ENCODE measurements at places on chromosomes 11 and 22.
A peak's percentile ranks its signal among the peaks of the same experiment; 100 is the strongest.

GRCh38 chr11:898540-899190 is 11.9 kb downstream of the CHID1 start:
- DNase-seq: no peak

DNA sequence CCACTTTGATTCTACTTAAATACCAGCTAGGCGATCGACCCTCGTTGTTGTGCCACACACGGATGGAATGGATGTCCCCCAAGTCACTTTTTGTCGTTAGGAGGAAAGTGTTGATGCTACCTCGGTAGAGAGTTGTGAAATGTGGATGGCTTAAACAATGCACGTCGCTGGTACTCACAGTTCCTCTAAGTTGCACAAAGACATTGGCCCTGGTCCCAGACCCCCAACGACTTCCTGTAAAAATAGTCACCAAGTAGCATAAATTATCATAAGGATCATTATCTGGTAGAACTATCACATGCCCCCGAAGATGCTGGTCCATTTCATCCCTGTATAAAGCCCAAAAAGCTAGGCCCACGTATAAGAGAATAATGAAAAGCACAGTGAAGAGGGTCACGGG is 3.8 kb downstream of the PKDREJ start:
- no peak for DNase-seq

GRCh38 chr11:7414973-7415817 is 70.1 kb upstream of the OLFML1 start:
- DNase-seq: no peak

DNA sequence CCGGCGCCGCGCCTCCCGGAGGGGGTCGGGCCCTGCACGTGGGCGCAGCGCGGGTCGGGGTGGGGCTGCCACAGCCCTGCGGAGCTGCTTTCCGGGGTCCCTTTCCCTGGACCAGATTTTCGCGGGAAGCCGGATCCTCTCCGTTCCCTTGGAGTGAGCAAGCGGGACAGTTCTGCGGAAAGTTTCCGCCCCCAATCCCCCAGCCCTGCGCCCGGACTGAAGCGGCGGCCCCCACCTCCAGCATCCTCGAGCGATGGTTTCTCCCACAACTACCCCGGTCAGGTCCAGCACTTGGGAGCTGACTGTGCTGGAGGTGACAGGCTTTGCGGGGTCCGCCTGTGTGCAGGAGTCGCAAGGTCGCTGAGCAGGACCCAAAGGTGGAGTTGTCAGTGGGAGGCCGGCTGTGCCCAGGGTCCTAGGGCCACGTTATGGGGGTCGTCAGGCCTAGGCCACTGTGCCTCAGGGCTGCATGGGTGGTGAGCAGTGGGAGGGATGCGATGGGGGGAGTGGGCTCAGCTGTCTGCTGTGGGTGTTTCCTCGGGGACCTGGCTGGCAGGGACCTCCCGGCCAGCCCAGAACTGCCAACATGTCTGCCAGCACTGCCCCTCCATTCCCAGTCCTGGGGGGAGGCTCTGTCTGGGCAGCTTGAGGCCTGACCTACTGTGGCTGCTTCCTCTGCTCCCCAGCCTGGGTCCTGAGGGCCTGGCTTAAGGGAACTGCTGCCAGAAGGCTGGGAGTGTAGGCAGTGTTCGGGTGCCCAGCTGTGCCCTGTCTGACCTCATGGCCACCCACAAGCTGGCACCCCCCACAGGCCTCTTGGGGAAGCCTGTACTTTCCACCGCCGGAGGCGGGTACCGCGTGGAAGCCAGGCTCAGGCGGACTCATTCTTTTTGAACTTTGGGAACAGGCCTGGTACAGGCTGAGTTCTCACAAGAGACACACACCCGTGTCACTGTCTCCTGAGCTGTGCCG is 726 bp downstream of the ST3GAL4 start:
- no peak for DNase-seq

DNA sequence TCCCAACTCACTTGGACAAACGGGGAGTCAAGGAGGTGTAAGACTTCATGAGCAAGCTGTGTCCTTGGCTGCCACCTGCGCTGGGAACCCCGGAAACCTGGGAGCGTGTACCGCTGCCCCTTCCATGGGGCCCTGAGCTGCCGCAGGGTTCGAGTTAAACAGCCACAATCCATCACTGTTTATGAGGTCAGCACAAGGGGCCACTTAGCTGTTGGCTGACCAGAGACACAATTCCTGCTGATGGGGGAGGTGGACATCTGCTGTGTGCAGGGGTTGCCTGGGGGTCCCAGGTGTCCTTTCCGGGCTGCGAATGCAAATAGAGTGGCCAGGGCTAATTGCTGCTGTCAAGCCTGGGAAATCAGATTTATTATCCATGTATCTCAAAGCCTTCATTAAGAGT is 549.3 kb downstream of the BRD1 start:
- DNase-seq: no peak

- no peak for DNase-seq
These were observed 4.7 kb upstream of the TCF20 start for GRCh38 chr22:42275176-42275575.

DNA sequence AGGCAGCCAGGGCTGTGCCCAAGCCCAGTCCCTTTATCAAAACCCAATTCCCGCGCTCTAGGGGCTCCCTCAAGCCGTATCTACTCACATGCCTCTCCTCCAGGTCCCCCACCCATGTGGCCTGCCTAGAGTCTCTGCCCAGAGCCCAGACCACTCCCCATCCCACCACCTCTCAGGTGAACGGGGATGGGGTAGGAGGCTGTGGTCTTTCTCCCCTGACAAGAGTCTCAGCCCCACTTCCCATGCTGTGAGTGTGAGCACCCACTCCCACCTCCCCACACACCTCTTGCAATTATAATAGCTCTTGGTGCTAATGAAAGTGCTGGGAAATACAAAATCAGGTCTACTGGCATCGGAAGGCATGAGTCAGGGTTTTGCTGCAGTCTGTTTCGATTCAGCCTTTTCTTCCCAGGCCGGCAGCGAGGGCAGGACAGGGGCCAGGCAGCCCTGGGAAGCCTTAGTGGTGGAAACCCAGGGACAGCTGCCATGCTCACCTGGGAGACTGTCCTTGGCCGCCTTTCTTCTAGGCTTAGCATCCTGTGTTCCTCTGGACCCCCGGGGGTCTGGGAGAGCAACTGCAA is 16.7 kb upstream of the TMPRSS4 start:
- no peak for DNase-seq

DNA sequence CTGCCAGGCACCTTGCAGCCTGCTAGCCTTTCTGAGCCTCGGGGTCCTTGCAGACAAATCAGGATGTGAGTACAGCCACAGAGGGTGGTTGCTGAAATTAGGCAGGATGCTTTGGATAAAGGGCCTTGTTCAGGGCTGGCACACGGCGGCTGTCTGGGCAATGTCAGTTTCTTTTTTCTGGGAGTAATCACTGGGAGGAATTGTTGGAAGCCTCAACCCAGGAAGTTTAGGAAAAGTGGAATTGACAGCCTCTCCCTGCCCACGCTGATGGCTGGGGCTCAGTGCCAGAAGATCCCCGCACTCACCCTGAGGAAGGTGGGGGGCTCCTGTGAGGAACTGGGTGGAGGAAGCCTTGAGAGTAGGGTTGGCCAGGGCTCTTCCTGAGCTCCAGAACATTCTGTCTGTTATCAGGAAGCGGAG is 37.4 kb downstream of the CD82 start:
- no peak for DNase-seq

- DNase-seq: no peak
These were observed 10.7 kb upstream of the POGLUT3 start for GRCh38 chr11:108508653-108509593.

DNA sequence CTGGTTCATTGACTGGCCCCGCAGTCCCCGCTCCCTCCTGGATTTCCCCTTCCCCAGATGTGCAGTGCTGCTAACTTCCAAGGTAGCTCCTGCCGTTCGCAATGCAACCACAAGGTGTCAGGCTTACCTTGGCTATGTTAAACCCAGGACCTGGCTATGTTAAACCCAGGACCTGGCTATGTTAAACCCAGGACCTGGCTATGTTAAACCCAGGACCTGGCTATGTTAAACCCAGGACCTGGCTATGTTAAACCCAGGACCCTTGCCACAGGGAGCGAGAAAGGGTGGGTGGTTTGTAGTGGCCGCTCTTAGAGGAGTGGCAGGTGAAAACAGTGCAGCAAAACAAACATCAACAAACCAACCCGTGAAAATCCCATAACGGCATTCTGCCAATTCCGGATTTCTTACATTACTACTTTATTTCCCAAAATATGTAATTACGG is 2.9 kb upstream of the ADAMTS8 start:
- DNase-seq: peak; percentile 75

GRCh38 chr22:22721681-22722354 is 77.4 kb downstream of the GGTLC2 start:
- peak; percentile 27 for DNase-seq

DNA sequence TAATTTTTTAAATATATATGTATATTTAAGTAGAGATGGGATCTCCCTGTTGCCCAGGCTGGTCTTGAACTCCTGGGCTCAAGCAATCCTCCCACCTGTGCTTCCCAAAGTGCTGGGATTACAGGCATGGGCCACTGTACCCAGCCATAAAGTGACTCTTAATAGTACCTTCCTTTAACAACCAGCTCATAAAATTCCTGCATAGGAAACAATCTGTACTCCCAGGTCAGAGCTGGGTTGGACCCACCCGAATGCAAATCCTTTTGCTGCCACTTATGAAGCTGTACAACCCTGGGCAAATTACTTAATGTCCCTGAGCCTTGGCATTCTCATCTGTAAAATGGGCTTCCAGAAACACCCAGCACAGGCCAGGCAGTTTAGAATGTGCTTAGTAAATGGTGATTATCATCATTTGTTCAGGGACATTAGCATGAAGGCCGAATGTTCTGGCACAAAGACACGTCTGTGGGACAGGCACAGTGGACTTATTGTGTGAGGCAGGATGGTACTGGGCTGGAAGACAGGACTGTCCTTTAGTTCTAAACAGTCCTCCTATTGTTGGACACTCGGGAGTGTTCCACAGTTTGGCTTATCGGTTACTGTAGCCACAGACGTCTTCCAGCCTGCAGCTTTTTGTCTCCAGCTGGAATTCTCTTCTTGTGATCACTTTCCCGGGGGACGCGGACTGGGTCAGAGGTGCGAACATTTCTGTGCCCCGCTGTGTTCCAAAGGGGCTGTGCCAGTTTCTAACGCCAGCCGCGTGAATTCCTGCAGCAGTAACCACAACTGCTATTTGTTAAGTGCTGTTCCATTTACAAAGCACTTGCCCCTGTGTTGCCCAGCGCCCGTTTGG is 6.0 kb downstream of the PDXP start:
- DNase-seq: no peak

- DNase-seq: no peak
These were observed 49.9 kb downstream of the SCUBE1 start for GRCh38 chr22:43293259-43293654.

DNA sequence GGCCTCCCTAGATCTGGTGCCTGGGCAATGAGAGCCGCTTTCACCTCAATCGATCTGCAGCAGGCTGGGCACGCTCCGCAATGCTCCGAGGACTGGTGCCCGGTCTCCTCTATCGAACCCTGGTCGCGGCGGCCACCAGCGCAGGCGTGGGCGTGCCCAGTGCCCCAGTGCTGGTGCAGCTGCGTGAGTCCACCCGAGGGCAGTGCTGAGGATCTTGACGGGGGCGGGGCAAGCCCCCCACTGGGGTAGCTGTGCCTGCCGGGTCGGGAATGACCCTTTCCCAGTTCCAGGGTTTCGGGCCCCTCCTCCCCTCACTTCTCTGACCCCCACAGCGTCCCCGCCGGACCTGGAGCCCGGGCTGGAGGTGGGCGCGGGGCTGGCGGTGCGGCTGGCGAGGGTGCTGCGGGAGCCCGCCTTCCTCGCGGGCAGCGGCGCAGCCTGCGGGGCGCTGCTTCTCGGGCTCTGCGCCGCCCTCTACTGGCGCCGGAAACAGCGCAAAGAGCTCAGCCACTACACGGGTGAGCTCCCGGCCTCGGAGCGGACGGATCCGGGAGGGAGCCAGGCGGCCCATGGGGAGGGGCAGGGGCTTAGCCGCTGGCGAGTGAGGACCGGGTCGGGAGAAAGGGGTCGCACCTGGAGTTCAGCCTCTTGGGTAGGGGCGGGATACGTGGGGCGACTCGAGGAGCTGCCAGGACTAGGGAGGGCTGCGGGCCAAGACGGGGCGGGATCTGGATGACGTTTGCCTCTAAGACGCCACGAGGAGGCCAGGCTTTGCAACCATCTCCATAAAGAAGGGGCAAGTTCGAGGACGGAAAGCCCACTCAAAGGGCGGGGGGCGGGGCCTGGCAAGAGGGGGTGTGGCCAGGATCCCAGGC is 10.9 kb downstream of the ROBO3 start:
- DNase-seq: peak; percentile 64

- no peak for DNase-seq
These were observed 61.5 kb downstream of the SMCO4 start for GRCh38 chr11:93481696-93482095.

- DNase-seq: no peak
These were observed 21.4 kb downstream of the MRGPRG start for GRCh38 chr11:3197044-3197695.

GRCh38 chr11:84398017-84398626 is 1112.0 kb upstream of the CCDC90B start:
- no peak for DNase-seq

DNA sequence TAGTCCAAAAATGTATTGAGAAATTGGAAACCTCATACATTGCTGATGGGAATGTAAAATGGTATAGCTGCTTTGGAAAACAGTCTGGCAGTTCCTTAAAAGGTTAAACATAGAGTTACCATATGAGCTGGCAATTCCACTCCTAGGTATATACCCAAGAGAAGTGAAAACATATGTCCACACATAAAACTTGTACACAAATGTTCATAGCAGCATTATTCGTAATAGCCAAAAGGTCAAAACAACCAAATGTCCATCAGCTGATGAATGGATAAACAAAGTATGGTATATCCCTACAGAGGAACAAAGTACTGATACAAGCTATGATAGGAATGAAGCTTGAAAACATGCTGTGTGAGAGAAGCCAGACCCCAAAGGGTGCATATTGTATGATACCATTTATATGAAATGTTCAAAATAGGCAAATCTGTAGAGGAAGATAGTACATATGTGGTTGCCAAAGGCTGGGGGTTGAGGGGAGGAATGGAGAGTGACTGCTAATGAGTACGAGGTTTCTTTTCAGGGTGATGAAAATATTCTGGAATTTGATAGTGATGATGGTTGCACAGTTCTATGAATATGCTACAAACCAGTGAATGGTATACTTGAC is 85.8 kb downstream of the ZBTB16 start:
- DNase-seq: no peak

- DNase-seq: no peak
These were observed 125.8 kb downstream of the DCDC1 start for GRCh38 chr11:31243706-31244105.

DNA sequence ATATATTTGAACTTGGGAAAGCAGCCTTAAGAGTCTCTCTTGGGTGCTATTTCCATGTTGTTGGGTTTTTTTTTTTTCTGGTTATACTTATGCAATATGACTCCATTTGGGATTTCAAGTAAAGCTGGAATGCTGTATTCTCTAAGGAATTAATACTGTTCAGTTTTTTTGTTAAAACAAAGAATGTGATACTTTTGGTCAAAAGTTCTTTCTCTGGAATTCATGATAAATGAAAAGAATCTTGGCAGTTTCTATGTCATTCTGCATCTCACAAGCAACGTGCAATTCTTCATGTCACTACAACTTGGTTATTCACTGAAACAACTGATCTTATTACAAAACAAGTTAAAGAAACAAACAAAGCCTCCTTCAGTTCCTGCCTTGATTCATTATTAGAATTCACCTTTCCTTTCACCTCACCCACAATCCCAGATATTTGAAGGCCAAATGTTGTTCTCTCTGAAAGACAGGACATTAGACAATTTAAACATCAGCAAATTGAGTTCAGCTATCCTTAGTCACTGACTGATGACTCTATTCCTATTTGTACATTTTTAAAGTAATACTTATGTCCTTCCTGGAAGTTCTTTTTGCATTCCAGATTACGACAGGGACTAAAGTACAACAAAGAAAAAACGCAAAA is 176.2 kb downstream of the SBF2 start:
- DNase-seq: no peak

GRCh38 chr22:40592352-40593113 is 44.0 kb downstream of the MRTFA start:
- DNase-seq: no peak
